ENCODE measurements at places on chromosomes 5 and 9. TPM values are rescaled to one million over a fixed set of nuclear protein-coding genes. Genes with fewer than 3 reads are reported as not detected.

- no peak for DNase-seq
These were observed 122.6 kb downstream of the SAXO1 start for GRCh38 chr9:18910435-18910834.

- DNase-seq, result peak; percentile 96
These were observed at the start of gene FBXW2 for GRCh38 chr9:120792898-120793765. TSS of gene FBXW2 (minus strand) at chr9:120793416. CDS start at chr9:120788258, 5,158 bp downstream.

DNA sequence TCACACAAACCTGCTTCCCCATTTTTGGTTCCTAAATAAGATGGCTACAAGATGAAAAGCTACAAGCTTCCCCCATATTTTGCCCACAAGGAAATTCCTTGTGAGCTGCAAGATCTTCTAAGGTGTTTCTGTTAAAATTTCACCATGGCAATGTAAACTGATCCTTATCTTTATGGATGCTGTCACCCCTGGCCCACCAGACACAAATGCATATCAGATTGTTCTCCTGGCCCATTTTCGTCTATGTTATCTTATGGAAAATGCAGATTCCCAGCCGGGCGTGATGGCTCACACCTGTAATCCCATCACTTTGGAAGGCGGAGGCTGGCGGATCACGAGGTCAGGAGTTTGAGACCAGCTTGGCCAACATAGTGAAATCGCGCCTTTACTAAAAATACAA is 65.1 kb upstream of the IL6ST start:
- no peak for DNase-seq

DNA sequence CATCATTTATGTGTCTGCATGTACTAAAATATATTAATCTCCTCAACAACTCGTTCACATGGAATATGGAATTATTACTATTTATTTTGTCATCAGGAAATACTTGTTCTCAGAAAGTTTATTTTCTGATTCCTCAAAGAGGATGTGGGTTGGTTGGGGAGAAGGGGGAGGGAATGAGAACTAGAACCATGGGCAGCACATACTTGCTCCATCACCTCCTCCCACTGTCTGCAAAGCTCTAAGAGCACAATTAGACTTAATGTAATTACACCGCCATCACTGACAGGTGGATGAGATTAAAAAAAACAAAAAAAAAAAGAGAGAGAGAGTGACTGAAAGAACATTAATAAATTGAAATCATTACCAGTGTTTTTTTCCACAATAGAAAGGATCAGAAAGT is 98.2 kb downstream of the OXCT1 start:
- DNase-seq, result no peak

ADAMTS13 gene
- 2.4 TPM for total RNA-seq

GPRIN1 gene
- 0.67 TPM for total RNA-seq

DNA sequence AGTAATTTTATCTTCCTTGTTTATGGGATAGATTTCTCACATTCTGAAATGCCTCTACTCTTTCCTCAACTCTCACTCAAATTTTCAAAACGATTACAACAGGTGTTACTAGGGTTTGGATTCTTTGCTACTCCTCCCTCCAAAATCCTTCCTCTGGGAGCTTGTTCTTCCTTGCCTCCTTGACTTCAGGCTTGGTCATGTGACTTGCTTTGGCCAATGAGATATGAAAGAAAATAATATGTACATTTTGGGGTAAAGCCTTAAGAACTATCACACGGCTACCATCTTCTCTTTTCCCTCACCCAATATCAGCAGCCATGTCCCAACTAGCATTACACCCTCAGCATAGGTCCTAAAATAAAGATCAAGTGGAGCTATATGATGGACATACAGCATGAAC is 28.8 kb upstream of the SLC1A1 start:
- DNase-seq, result no peak

DNA sequence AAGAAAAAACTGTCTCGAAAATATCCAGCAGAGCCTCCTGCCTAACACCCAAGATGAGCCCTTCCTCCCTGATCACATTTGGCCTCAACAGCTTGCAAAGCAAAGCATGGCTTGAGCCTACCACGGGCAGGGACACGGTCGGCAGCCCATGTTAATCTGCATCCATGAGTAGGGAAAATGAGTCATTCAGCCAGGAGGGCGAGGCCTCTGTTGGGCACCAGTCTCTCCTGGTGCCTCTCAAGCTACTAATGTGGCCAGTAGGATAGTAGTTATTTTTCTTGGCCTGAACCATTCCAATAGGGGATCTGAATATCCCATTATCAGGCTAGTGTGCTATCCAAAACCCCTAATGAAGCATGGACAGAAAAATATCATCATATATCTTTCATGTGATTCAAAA is 43.0 kb upstream of the SHB start:
- no peak for DNase-seq

DNA sequence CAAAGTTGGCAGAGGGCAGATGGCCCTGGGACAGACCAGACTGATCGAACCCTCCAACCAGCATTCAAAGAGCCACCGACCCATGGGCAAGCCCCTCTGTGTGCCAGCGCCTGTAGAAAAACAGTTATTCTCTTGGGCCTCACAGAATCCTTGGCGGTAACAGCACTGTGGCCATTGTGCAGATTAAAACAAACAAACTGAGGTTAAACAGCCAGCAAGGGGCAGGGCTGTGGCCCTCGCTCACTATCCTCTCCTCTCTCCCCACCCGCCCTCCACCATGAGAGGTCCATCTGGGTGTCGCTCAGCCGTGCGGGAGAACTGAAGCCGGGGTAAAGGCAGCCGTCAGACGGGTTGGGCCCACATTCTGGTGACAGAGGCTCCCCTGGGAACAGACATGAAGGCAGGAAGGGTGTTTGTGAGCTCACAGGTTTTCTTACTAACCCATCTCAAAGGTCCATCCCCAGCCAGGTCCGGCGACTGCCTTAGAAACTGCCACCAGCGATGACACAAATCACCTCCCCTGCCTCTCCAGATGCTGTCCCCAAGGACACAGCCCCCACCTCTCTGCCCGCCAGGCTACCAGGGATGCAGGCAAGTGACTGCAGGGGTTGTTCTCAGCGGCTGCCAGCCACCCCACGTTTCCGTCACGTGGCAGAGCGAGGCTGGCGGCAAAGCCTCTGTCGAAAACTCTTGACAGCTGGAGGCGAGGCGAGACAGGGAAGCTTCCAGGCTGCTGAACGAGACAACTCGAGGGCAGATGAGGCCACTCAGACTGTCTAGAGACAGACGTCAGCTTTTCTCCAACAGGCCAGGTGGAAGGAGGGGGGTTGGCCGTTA is 75.8 kb upstream of the SARDH start:
- no peak for DNase-seq

GRCh38 chr9:132008855-132009812 is 70.5 kb downstream of the MED27 start:
- DNase-seq, result no peak

GRCh38 chr5:31827867-31828266 is 188.9 kb downstream of the PDZD2 start:
- DNase-seq, result no peak

Data from neural progenitor cell (in vitro differentiated cells).